ENCODE measurements at places on chromosomes 2 and 18.

DNA sequence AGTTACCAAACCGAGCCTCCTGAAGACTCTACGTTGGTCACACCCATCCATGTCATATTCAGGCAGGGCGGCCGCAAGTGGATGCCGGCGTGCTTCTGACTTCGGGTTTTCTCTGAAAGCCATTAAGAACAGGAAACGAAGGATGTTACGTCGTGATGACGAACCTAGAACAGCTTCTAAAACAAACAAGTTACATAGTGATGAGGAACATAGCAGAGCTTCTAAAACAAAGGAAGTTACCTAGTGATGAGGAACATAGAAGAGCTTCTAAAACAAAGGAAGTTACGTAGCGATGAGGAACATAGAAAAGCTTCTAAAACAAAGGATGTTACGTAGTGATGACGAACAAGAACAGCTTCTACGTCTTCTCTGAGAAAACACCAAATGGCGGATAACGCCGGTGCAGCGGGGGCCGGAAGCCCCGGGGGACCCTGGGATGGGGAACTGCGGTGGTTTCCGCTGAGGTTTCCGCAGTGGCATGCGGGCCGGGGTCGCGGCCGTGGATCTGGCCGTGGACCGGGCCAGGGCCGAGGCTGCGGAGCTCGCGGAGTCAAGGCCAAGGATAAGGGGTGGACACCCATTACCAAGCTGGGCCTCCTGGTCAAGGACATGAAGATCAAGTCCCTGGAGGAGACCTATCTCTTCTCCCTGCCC, 141.1 kb downstream of the SOCS6 start:
- DNase-seq, result no peak

GRCh38 chr2:10424916-10425505, 23.1 kb downstream of the ODC1 start:
- DNase-seq, result no peak

GRCh38 chr2:183248866-183249567, 124.8 kb downstream of the NUP35 start:
- peak; percentile 13 for DNase-seq

- DNase-seq, result no peak
These were observed 95.6 kb upstream of the ACVR1 start for GRCh38 chr2:157971702-157972101.

DNA sequence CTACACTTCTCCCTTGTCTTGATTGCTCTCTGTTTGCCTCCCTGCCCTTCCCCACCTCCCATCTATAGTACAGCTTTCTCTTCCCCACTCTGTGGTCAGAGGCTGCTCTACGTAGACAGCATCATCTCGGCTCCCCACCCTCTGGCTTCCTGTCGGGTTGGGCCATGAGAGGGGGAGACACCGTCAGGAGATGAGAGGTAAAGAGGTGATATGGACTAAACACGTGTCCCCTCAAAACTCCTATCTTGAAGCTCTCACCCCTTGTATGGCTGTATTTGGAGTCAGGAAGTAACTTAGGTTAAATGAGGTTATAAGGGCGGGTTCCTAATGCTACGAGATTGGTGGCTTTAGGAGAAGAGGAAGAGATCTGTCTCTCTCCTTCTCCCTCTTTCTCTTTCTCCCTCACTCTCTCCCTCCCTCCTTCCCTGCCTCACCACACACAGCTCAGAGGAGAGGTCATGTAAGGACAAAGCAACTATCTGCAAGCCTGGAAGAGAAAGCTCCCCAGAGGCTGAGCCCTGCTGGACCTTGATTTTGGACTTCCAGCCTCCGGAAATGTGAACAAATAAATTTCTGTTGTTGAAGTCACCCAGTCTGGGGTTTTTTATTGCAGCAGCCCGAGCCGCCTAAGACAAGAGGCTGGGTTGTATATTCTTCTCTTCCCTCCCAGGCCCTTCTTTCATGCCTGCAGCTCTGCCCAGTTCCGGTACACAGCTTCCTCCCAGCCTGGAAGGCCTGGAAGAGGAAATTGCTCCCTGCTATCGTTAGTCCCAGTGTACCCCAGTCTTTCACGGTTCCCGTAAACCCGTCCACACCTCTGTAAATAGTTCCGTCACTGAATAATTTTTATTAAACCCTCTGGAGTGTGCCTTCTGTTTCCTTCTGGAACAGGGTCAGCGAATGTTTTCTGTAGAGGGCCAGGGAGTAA, 138.0 kb downstream of the AKAIN1 start:
- no peak for DNase-seq

- no peak for DNase-seq
These were observed 11.4 kb upstream of the NDUFV2 start for GRCh38 chr18:9091066-9091476.

Data from NCI-H1105 (cell line).